ENCODE measurements at places on chromosomes 3 and 15.

- no peak for DNase-seq
Measured at GRCh38 chr15:58440158-58440910, 8.5 kb downstream of the LIPC start.

GRCh38 chr15:31077941-31078340 lies 23.6 kb downstream of the TRPM1 start:
- DNase-seq, result no peak

DNA sequence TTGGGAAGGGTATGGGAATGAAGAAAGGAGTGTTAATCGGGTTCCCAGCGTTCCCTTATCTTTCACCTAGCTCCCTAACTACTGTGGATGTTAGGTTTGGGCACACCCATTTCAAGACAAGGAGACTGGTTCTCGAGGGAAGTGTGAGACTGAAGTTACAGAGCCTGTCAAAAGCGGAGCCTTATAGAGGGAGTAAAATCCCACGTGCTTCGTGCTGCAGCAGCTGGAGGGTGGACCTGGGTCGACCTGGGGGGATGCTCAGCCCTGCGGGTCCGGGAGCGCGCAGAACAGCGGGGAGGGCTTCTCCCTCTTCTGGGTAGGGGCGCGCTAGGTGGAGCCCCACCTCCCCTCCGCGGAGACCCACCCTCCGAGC lies 314 bp upstream of the TMED3 start:
- DNase-seq, result no peak

- no peak for DNase-seq
Measured at GRCh38 chr3:13022348-13023234, 50.6 kb downstream of the IQSEC1 start.

DNA sequence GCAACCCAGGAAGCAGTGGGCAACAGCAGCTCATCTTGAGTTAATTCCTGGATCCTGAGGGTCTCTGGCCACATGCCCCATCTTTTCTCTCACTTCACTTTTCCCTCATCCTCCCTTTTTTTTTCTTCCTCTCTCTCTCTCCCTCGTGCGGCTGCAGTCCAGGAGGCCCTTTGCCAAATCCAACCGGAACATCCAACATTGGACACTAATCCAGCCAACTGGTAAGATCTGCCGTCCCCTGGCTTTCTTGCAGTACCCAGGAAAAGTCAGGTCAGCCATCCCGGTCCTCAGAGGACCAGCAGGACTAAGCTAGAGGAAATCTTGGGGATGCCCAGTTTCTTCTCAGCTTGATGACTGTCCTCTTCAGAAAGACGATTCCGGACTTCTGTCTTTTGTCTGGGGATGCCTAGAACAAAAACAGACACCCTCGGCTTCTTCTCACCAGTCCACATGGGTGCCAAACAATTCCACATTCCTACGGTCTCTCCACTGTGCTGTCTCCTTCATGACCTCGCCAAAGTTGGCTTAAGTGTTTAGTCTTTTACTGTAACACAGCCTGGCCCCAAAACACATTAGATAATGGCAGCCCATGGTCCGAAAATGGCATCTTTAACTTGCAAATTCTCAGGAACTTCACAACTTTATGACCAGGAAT lies 115.6 kb downstream of the GSK3B start:
- no peak for DNase-seq

DNA sequence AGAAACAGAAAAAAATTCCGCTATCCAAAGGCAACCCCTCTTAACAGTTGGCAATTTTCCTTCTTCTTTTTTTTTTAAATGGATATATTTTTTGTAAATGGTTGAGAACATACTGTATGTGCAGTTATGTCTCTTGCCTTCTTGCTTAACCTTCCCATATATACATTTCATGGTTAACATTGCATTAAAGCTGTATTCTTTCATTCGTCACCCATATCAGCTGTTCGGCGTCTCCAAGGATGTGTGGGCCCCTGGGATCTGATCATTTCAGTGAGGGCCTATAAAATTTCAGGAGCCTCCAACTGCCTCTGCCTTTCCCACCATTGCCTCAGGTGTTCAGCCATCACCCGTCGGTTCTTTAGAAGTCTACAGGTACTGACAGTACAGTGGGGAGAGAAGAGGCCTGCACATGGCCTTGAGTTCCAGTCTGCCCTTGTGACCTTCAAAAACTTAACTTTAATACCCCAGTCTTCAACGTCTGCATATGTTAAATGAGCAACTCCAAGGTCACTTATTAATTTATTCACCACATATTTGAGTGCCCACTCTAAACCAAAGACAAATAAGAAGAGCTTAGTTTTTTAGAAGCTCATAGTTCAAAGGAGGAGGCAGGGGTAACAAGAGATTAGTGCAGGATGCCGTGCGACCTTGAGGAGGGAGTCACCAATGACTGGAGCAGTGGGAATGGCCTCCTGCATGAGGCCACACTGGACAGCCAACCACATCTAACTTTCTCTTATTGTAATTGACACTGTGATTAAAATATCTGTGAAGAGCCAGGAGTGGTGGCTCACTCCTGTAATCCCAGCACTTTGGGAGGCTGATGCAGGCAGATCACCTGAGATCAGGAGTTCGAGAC lies 6.9 kb downstream of the ST6GAL1 start:
- DNase-seq, result no peak

- DNase-seq, result no peak
Measured at GRCh38 chr3:184333190-184333589, 4.2 kb upstream of the FAM131A start.

DNA sequence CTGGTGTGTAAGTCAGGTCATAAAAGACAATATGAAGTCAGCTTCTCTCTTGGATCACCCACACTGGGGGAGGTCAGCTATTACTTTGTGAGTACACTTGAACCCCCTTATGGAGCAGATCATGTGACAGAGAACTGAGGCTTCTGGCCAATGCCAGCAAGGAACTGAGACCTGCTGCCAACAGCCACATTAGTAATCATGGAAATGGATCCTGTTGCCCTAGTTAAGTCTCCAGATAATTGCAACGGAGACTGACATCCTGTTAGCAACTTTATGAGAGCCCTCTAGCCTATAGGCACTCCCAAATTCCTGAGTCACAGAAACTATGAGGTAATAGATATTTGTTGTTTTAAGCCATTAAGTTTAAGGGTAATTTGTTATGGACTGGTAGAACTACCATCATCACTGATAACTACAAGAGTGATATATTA lies 110.4 kb upstream of the GMNC start:
- DNase-seq, result no peak

DNA sequence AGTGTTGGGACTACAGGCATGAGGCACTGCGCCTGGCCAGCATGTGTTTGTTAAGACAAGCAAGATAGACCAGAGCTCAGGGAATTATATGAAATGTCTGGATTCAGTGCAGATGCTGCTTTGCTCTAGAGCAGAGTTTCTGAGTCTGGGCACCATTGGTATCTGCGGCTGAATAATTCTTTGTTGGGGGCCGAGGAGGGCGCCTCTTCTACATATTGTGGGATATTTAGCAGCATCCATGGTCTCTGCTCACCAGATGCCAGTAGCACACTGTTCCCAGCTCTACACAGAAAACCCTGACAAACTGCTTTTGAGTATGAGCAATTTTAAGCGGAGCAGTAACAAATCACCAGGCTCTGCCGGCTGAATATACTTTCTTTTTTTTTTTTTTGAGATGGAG lies 3.6 kb upstream of the LDHAL6B start:
- no peak for DNase-seq

DNA sequence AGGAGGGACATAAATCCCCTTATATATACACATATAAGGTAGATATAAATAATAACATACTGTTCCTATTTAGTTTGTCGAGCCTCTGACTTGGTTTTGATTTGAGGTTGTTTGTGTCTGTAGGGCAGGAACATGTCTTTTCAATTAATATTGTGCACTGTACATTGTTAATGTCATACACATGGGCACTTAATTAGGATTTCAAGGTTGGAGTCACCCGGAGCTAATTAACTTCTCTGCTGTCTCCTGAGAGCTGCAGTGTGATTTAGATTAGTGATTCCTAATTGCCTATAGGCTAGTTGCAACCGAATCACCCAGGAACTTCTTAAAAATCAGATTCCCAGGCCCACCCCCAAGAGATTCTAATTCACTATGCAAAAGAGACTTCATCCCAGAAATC lies 50.4 kb upstream of the FILIP1L start:
- DNase-seq, result no peak

DNA sequence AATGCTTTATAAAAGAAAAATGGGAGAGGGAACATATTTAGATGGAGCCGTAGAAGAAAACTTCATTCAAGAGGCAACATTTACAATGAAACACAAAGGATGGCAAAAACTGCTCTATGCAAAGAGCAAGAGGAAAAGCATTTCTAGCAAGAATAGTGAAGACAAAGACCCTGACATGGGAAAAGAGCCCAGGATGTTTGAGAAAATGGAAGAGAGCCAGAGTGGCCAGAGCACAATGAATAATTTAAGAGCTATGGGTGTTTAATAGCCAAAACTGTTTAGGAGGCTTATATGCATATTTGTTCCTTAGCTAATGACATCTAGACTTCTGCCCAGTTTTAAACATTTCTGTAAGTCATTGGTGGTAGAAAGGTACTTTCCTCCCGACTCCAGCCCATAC lies 25.4 kb upstream of the SEMA6D start:
- DNase-seq, result no peak

GRCh38 chr3:168116279-168116678 lies 20.6 kb upstream of the GOLIM4 start:
- DNase-seq, result no peak

DNA sequence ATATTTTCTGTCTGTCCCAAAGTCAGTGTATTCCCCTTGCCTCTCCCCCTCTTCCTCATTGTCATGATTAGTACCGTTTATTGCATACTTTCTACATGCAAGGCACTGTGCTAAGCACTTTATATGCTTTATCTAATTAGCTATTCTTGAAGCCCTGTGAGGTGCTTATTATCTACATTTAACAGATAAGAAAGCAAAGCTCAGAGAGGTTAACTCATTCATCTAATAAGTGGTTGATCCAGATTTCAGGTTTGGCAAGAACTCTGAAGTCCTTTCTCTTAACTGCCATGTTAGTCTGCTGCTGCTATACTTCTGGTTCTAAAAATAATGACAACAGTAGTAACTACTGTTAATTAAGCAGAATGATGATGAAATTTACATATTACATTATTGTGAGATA lies 13.5 kb downstream of the IQGAP1 start:
- DNase-seq, result no peak

DNA sequence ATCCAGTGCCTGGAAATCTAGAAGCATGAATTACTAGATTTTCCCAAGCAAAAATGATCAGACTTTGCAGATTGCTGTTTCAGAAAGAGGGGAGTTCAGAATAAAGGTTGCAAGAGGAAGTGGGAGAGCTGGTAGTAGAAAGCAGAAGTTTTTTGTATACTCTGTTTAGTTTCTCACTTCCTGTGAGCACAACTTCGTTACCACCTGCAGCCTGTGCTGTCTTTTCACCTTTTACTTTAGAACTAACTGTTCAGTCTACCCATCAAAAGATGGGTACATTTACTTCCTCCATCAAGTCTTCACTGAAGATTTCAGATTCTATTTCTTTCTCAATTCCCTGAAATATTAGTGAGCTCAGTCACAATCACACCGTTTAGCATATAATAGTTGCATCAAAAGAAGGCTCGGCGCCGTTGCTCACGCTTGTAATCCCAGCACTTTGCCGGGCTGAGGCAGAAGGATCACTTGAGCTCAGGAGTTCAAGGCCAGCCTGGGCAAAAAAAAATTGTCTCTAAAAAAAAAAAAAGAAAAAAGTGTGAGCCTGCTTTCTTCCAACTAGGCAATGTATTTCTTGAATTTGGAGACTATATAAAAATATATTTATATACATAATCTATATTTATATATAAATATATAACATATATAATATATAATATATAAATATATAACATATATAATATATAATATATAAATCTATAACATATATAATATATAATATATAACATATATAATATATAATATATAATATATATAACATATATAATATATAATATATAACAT lies 1.8 kb upstream of the CEP97 start:
- no peak for DNase-seq

- no peak for DNase-seq
Measured at GRCh38 chr15:48592933-48593332, 52.6 kb downstream of the FBN1 start.

DNA sequence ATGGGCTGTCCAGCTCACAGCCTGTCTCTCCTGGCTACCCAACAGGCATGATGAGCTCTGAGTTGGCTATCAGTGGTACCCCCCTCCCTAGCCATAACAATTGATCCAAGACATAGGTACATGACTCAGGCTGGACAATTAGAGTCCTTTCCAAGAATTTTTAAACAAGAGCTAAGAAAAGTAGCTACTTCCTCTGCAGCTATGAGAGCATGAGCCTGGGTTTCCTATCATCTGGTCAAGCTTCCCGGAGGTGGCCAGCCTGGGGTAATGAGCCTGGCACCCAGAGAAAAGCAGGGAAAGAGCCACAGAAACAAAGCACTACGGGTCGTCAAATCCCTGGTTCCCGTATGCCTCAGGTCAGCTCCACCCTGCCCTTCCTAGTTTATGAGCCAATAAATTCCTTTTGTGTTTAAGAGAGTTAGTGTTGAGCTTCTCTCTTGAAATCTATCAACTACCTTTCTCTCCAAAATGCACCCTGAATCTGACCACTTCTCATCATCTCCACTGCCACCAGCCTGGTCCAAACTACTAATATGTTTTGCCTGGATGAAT lies 2.3 kb upstream of the SLC51B start:
- DNase-seq, result no peak

DNA sequence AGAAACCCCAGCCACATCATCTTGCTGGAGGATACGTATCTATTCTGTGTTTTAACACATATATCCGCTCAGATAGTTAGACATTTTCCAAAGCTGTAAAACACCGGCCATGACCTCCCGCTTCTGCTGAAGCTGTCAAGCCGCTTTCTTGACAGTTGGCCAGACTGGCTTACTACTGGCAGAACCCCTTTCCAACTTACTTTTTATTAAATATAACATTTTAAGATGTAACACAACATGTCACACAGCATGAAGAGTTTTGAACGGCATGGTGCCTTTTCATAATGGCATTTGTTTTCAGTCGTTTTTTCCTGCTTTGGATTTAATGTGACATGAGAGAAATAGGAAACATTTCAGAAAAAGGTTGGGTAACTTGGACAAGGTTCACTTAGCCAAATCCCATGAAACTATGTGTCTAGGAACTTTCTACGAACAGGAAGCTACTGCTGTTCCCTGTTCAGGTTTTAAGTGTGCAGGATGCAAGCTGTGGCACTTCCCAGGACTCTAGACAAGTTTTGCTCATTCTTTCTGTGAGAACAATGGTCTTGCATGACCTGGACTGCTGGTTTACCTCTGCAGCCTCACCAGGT lies 281.4 kb downstream of the THSD4 start:
- no peak for DNase-seq
